Dermis microvascular lymphatic vessel endothelial cell (primary cell): ENCODE measurements at places on chromosomes 13 and 19. TPM values are rescaled to one million over a fixed set of nuclear protein-coding genes. Genes with fewer than 3 reads are reported as not detected.

Gene ZNF534
- total RNA-seq = not detected in 2 replicates

- DNase-seq = no peak
Measured at GRCh38 chr13:86825410-86825809, 845.8 kb upstream of the SLITRK5 start.

GRCh38 chr13:25958986-25959385 is 92.8 kb downstream of the SHISA2 start:
- DNase-seq = no peak

DNA sequence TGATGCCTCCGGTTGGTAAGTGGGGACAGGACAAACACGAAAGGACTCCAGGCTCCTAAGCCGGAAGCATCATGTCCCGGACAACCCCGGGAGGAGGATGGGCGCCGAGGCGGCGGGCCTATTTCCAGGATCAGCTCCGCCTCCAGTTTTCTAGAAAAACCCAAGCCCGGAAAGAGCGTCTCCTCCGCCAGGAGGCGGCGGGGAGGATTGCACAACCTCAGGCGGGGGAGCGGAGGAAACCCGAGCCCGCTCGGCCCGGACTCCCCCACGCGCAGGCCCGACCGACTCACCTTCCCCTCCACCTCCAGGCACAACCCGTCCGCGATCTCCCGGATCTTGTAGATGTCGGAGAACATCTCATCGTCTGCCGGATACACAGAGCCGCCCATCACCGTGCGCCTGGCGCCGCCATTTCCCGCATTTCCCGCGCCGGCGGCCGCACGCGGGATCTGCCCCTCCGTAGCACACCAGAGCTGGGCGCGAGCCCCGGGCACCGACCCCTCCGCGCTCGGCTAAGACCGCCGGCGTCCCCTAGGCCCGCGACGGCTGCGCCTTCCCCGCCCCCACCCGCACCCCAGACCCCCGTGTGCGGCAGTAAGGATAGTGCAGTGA is 455 bp downstream of the TPT1 start:
- peak; percentile 60 for DNase-seq
